Myocyte (in vitro differentiated cells): ENCODE measurements at places on chromosomes 5 and 9.

- DNase-seq = peak; percentile 36
Observed at GRCh38 chr5:126680191-126680817, 79.6 kb downstream of the PHAX start.

DNA sequence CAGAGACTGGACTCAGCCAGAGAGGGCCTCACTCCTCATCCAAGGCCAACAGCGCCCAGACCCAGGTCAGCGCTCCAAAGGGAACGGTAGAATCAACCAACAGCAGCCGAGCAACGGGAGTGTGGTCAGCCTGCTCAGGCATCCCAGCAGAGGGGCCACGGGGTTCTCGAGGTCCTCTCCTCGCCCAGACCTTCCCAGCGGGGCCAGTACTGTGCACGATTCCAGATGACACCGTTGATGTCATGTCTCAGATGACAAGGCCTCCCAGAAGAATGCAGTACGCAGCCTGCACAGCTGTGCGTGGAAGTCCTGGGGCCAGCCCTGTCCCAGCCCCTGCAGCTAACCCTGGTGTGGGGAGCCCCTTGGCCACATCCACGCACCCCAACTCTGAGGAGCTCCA is 141.0 kb upstream of the PPP1R26 start:
- DNase-seq = no peak

GRCh38 chr5:180289433-180289832 is 2.5 kb downstream of the MAPK9 start:
- DNase-seq = no peak

DNA sequence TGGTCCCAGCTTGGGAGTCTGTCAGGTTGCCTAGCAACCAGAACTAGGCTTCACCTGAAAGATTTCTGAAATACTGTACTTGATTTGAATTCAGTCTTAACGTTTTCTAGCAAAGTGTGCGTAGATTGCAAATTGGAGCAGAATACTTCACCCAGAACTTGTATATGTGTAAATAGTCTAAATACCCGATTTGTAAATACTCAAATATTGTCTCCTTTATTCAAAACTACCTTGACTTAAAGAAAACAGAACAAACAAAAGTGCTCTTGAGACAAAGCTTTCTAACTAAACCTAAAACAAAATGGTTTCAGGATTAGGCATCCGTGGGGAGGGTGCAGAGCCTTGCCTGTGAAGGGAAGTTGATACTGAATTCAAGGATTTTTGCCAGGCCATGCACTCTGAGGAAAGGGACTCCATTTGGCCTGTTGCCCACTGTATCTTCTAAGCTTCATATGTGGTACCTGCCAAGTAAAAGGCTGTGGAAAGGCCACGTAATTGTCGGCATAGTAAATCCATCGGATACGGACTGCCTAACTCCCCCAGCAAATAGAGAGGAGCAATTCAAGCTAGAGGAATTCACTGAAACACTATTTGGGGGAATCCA is 744 bp upstream of the HMGCS1 start:
- no peak for DNase-seq
